Subcutaneous preadipocyte (primary cell): ENCODE measurements at places on chromosomes 1 and 21. TPM values are rescaled to one million over a fixed set of nuclear protein-coding genes. Genes with fewer than 3 reads are reported as not detected.

The C1orf74 gene
- total RNA-seq, result 2.6 and 3.1 TPM in 2 replicates

The CYP4Z1 gene
- total RNA-seq, result not detected in 2 replicates

The TRIM58 gene
- 0.98 and 4.0 TPM in 2 replicates for total RNA-seq

The HAO2 gene
- not detected in 2 replicates for total RNA-seq

The SPATA45 gene
- total RNA-seq, result not detected in 2 replicates

The ESPN gene
- total RNA-seq, result not detected in 2 replicates

The ADAMTSL4 gene
- total RNA-seq, result 36.2 and 42.3 TPM in 2 replicates

The RRP15 gene
- total RNA-seq, result 5.1 and 9.2 TPM in 2 replicates

The NBPF4 gene
- total RNA-seq, result not detected in 2 replicates

The FMO2 gene
- 0.39 and 0.73 TPM in 2 replicates for total RNA-seq

The PLEKHA6 gene
- total RNA-seq, result 0.20 and 0.37 TPM in 2 replicates

The ANKRD34A gene
- total RNA-seq, result 1.1 and 2.0 TPM in 2 replicates

The EPHX1 gene
- 26.0 and 41.2 TPM in 2 replicates for total RNA-seq

The AXDND1 gene
- total RNA-seq, result 0.37 and 0.78 TPM in 2 replicates

The ARHGEF16 gene
- under 0.01 and 1.2 TPM in 2 replicates for total RNA-seq

The RNU1-2 gene
- total RNA-seq, result under 0.01 TPM in 2 replicates

The MFAP2 gene
- 40.7 and 44.5 TPM in 2 replicates for total RNA-seq

The PPFIA4 gene
- total RNA-seq, result 2.3 and 7.0 TPM in 2 replicates

The OR6K3 gene
- not detected in 2 replicates for total RNA-seq

The RSPH1 gene
- not detected in 2 replicates for total RNA-seq

The OR2L3 gene
- total RNA-seq, result not detected in 2 replicates

The SYCP1 gene
- not detected in 2 replicates for total RNA-seq

The CENPF gene
- 30.5 and 47.7 TPM in 2 replicates for total RNA-seq

The INAVA gene
- not detected in 2 replicates for total RNA-seq

The PTCH2 gene
- 0.20 and 0.37 TPM in 2 replicates for total RNA-seq
